ENCODE measurements at places on chromosomes 5 and 9.

DNA sequence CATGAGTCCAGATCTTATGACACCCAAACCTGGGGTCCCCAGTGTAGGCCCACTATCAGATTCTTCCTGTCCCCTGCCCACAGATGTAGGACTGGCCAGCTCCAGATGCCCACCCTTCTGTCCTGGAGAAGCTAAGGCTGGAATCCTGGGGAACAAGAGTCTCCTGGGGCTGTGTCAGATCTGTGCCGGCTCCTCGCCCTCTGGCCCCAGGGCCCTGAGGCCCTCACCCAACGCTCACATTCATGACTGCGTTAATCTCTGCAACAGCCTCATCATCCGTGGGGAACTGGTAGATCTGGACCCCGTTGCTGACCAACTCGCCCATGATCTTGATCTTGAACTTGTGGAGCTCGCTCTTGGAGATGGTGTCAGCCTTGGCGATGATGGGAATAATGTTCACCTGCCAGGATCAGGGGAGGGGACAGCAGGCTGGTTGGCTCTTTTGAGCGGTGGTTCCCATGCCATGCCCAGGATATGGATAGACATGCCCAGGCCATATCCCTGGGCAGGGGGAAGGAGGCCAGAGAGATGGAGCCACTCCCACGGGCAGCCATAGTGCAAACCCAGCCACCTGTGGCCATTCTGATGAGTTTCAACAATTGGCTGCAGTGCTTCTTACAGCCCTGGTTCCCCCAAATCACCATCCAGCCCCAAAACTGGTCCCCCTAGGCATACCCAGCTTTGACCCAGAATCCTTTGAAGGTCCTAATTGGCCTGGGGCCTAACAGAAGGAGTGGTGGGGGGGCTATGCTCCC is 14.6 kb downstream of the SEPTIN8 start:
- DNase-seq = no peak

- no peak for DNase-seq
These were observed 79.3 kb downstream of the SHB start for GRCh38 chr9:37989701-37990100.

DNA sequence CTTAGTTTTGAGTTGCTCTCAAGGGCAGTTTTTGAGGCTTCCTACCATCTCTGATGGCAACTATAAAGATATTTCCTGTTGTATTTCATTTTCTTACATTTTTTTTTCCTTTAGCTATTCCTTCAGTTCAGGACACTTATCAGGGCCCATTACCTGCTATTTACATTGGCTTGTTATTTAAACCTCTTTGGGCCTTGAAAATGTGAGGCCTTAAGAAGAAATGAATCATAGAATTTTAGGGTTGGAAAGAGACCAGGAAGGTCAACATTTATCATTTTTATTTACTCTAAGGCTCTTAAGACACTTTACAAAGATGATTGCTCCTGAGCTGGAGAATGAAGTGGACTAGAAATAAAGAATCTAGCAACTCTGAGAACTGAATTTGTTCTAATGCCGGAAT is 335.2 kb downstream of the DTWD2 start:
- DNase-seq = no peak

- no peak for DNase-seq
These were observed 10.1 kb downstream of the SELENOP start for GRCh38 chr5:42801516-42802166.

DNA sequence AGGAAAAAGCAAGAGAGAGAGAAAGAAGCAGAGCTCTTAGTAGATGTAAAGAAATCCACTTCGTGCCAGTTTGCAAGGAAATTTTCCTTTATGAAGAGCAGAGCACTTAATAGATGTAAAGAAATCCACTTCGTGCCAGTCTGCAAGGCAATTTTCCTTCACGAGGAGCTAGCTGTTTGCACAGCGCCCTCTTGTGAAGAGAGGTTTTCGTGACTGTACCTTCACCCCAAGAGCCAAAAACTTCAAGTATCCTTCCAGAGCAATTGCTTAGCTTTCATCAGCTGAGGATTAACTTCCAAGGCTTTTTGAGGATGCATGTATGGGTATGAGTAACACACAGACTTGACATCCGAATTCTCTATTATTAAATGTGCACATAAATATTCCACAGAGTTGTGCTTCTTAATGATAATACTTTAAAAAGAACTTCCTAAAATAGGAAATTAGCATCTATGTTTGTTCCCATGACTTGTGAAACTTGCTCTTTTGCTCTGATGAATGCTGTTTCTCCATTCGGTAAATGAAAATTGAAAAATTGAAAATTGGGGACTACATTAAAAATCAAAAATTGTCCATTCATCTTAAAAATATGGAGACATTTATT is 525.6 kb downstream of the PDE4D start:
- peak; percentile 63 for DNase-seq

- peak; percentile 70 for DNase-seq
These were observed 2.9 kb downstream of the SNX18 start for GRCh38 chr5:54520438-54520846.

GRCh38 chr9:115637661-115638060 is 515.9 kb upstream of the PAPPA start:
- DNase-seq = peak; percentile 39

DNA sequence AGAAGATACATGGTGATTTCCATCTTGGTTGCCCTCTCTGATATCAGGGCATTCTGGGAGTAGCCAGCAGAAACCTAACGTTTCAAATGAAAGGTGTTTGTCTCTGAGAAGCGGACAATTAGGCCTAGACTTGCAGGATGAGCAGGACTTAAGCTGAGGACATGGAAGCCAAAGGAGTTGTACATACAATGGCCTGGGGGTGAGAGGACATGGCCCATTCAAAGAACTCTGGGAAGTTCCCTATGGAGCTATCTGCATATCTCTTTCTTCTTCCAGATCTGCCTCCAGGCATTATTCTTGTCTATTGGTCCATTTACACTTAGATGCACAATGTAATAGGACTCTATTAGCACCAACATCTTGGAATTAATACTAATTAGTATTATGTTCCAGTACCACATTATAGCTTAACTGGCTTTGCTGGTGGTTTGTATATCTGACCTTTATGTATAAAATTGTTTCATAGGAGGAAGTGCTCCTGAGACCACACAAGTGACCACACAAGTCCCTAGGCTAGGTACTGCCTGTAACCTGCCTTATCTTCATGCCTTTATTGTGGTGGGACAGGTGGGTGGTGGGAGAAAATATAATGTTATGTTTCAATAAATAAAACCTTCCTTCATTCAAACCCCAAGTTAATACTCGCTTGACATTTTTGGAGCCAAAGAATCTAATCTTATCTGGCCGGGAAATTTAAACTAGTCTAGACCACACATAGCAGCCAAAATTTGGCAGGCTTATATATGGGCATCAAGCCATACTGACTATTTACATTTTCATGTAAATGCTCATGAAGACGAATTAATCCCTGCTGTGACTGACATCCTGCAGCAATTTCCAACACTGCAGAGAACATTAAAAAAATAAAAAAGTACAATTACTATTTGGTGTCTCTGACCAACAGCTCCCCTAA is 52.1 kb upstream of the EQTN start:
- DNase-seq = peak; percentile 21

DNA sequence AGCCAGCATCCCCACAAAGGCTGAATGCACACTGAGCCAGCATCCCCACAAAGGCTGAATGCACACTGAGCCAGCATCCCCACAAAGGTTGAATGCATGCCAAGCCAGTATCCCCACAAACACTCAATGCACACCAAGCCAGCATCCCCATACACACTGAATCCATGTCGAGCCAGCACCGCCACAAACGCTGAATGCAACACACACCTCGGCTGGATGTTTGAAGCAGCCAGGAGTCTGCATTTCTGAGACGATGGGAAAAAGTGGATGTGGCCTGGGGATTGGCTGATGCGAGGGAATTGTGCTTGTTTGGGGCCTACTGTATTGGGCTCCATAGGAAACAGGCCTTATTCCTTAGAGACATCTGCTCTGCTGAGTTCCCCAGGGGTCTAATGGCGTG is 30.9 kb upstream of the CEP72 start:
- DNase-seq = no peak

- DNase-seq = no peak
These were observed 91.8 kb downstream of the UBE2R2 start for GRCh38 chr9:33908749-33909148.

DNA sequence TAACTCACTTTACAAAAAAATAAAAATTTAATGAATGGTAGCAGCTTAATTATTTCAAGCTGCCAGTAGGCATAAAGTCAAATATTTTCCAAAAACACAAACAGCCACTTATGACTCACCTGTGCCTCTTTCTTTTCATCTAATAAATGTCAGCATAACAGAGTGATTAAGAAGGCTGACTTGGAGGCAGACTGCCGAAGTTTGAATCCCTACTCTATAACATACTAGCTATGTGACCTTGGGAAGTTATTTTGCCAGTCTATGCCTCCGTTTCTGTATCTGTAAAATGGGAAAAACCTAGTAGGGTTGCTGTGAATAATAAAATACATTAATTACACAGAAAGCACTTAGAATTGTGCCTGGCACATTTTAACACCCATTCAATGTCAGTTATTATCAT is 33.8 kb downstream of the FANCC start:
- DNase-seq = no peak

DNA sequence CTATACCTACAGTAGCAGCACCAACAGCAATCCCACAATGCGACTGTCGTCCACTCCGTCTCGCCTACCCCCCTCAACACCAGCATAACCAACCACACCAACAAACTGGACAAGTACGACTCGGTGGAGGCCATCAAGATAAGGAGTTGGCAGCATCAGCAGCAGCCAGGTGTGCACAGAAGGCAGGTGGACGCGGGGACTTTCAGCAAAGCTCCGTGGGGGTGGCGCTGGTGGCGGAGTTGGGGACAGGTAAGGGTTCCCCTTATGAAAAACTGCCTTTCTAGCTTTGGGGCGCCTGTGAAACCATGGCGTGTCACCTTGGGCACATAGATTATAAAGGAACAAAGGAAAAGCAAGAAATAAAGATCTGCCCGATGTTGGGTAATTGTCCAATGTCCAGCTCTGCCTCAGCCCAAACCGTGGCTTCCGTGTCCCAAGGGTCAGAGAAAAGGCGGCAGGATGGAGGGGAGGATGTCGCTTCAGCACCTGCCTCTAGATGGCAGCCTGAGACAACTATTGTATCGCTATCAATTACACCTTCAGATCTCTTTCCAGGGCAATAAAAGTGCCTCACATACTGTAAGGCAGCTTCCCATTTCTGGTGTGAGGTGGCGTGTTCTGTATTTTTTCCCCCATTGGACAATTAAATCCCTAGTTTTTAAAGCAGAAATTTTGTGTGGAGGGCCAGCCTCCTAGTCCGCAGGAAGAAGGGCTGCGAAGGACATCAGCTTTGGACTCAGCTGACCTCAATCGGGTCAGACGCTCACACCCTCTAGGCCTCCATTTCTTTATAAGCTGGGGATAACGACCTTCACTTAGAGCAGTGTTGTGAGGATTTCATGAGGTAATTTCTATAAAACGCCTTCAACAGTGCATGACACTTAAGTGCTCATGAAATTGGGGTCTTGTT is 58.8 kb downstream of the MTRR start:
- DNase-seq = peak; percentile 48

DNA sequence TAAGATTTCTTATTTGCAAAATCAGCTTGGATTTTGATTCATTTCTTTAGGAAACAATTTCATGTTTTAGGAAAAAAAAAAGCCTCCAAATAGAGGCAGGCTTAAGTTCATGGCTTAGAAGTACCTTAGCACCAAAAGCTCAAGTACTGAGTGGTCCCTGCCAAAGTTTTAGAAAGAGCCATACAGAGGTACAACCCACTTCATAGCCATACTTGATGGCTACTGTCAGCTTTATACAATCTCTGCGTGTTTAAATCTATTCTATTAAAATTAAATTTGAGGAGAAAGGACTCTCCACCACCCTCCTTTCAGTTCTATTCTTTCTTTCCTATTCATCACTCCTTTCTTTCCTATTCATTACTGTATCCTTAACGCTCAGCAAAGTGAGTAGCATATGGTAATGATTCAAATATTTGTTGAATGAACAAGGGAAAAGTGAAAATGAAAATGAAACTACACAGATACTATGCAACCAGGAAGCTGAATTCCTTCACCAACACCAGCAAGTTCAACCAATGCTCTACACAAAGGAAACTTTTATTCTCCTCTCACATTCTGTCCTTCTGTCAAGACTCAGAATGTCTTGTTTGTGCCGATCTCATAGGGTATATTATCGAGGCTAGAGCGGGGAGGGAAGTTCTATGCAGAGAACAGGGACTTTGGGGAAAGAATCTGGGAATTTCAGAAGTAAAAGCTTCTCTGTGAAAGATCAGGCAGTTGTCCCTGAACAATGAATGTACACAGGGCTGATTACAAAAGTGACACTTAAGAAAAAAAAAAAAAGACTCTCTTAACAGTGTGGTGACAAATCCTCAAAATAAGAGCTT is 138.6 kb upstream of the SPEF2 start:
- DNase-seq = peak; percentile 52

DNA sequence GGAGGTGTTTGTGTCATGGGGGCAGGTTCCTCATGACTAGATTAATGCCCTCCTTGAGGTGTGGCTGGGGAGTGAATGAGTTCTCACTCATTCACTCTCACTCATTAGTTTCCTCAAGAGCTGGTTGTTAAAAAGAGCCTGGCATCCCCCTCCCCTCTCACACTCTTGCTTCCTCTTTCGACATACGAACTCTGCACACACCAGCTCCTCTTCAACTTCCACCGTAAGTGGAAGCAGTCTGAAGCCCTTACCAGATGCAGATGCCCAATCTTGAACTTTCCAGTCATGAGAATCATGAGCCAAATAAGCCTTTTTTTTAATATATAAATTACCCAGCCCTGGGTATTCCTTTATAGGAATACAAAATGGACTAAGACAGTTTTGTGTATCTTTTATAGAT is 82.5 kb downstream of the SPRY4 start:
- no peak for DNase-seq

DNA sequence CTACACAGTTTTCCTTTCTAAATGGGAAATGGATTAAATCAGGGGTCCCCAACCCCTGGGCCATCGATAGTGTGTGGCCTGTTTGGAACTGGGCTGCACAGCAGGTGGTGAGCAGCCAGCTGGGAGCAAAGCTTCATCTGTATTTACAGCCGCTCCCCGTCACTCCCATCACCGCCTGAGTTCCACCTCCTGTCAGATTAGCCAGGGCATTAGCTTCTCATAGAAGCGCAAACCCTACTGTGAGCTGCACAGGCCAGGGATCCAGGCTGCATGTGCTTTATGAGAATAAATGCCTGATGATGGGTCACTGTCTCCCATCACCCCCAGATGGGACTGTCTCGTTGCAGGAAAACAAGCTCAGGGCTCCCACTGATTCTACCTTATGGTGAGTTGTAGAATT is 41.2 kb upstream of the FLT4 start:
- no peak for DNase-seq

Data from fibroblast of skin of right quadriceps (primary cell).